Fibroblast of the aortic adventitia (primary cell): ENCODE measurements at places on chromosomes 5 and 9.
A peak's percentile ranks its signal among the peaks of the same experiment; 100 is the strongest.

GRCh38 chr5:52804387-52804791, 16.7 kb downstream of the ITGA1 start:
- no peak for DNase-seq

DNA sequence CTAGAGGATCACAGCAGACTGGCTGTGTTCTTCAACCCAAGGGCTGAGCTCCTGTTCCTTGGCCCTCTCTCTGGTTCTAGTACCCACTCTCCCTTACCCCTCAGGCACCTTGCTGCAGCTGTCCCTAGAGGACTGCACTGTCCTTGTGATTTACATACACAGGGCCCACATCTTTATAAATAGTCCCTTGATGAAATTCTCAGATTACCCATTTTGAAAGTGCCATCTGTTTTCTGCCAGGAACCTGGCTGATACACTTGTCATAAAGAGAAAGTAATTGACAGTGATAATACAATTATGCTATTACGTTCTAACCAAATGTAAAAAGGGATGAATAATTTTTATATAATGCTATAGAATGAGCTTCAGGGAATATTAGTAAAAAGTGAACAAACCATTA, 16.5 kb upstream of the SPARC start:
- no peak for DNase-seq

DNA sequence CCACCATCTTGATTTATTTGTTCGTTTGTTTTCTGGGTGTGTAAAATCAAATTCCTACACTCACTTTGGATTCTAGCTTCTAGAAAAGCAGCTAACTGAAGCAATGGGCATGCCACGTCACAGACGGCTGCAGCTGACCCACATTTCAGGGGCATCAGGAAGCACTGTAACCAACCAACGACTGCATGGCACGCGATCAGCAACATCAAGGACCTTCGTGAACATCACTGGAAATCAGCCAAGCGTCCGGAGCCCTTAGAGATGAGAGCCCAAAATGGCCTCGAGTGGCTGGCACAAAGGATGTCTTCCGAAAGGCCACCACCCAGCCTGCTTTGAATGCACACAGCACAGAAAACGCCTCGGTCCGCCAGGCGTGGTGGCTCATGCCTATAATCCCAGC, 191.1 kb downstream of the OLFM1 start:
- no peak for DNase-seq

DNA sequence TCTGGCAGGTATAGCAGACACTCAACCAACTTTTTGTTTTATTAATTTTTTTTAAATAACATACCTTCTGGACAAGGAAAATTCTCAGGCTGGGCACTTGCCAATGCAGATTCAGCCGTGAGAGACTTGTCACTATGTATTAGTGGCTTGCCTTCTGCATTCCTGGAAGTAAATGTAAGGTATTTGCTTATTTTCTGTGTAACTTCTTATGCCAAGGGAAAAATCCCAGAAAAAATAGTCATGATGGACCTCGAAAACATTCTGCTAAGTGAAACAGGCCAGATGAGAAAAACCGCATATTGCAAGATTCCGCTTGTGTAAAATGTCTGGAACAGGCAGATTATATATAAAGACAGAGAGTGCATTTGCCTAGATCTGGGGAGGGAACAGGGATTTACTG, 260.3 kb upstream of the DAPK1 start:
- peak; percentile 52 for DNase-seq

DNA sequence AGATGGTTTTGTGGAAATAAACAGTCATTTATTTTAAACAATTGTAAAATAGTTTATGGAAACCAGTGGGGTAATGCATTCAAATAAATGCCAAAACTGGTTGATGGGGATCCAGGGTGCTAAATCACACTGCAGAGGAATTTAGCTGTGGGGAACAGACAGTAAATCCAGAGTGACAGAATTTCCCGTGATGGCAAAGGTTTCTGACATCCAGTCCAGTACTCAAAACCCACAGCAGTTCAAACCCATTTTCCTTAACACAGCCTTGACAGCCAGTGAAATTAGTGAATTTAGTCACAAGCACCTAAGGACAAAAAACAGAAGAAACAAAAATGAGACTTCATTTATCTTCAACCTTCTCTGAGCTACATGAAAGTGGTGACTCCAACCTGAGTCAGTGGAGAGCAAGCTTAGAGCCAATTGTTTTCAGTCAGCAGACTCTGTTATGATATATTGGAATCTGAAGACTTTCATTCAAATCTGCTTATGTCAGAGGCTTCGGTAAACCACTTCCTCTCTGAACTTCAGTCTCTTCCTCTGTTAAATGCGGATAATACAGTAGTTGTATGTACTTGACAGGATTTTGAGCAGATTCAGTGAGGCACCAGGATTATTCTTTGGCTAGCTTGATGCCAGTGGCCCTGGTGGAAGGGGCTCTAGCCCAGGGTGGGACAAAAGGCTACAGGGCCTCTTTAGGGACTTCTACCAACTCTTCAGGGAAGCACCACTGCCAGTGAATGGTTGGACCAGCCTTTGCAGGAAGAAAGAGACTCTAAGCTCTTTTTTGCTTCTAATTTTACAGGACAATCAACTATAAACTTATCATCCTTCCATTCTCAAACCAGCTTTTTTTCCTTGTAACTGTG, 185.3 kb downstream of the MAPKAP1 start:
- DNase-seq: peak; percentile 97

- no peak for DNase-seq
These were observed 23.1 kb upstream of the AKNA start for GRCh38 chr9:114410910-114411309.

DNA sequence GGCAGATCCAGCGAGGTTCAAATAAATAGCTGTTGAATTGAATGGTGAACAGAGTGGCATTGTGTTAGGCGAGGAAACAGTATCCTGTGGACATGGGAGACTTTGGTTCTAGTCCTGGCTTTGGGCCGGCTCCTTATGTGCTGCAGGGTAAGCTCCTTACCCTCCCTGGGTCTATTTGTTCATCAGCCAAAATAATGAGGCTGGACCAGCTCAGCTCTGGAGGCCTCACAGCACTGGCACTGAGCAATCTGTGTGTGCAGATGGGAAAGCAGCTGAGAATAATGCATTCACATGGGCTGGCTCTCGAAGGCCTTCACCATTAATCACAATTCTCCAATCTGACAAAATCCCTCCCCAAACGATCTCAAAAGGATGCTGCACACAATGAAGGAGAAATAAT, 81.9 kb downstream of the APBA1 start:
- DNase-seq: no peak

GRCh38 chr5:38441453-38442246, 114.8 kb downstream of the LIFR start:
- DNase-seq: peak; percentile 94

- DNase-seq: peak; percentile 47
These were observed 598 bp downstream of the MYO10 start for GRCh38 chr5:16935231-16936149.

DNA sequence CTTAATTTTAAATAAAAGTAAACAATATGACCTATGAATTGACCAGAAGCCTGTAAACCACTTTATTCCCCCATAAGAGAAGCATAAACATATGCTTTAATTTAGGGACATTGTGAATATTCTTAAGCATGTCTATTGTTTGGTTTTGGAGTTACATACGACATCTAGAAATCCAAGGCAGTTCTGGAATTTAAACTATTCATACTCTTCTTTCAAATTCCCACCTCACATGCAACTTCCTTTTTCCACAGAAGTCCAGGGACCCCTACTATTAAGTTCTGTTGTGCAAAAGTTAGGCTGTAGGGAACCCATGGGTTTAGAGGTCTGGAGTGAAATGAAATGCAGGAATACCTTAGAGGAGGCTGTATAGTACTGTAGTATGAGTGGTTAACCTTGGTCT, 2.1 kb downstream of the RIC1 start:
- DNase-seq: peak; percentile 41

DNA sequence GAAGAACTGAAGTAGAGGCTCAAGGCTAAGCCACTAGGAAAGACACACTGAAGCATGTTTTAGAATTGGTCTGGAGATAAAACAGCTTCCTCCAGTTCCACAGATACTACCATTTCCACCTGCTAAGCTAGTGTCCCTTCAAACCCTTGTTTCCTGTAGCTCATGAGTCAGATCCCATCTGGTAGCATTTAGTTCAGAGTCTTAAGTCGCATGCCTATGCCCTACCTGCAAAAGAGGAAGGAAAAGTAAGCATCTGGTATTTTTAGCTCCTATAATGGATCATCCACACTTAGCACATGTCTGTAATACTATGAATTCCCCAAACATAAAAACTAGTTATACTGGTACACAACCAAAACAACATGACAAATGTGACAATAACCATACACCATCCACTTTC, 92.1 kb downstream of the CDKN2A start:
- no peak for DNase-seq

DNA sequence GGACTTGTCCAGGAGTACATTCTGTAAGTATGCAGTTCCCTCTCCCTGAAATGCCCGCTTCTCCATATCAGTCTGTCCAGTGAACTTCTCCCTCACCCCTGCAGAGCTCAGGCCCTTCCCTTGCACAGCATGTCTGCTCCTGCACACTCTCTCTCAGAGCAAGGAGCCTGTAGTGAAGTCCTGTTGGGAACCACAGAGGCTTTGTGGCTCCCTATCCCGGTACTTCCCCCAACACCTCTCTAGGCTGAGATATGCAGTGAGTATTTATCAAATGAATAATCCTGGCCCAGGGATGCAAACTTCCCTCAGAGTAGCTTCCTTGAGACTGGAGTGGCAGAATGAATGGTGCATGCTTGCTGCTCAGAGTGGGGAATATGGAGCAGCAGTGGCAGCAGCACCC, 48.8 kb downstream of the POC5 start:
- DNase-seq: no peak
